ENCODE measurements at places on chromosomes 1 and 21.

DNA sequence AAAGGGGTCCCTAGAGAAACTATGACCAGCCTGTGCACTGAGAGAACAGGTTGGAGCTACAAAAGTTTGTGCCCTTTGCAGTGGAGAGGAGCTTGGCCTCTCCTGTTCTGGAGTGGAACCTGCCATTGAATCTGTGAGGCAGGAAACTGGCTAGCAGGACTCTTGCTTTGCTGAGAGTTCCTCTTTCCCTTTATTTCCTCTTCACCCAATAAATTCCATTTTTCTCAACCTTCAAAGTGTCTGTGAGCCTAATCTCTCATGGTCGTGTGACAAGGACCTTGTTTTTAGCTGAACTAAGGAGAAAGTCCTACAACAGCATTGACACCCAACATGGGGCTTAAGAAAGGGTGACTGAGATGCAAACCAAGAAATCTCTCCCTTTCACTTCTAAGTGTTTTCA is 42.7 kb upstream of the FASLG start:
- DNase-seq = no peak

GRCh38 chr21:32587651-32588050 is 2.3 kb upstream of the TCP10L start:
- DNase-seq = no peak

DNA sequence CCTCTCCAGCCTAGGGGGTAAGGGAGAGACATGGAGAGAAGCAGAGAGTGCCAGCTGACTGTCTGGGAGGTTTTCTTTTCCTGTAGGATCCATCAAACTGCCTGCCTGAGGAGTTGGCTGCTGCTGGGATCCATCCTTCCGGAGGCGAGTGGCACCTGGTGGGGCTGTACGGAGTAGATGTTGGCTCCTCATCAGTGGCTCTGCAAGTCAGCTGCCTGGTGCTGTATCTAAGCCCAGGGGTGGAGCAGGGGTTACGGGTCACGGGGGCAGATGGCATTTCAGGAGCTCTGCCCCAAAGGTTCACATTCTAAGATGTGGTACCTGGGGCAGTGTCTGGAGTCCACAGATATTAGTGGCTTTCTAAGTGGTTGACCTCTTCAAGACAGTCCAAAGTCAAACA is 128.0 kb downstream of the ACTL8 start:
- no peak for DNase-seq

GRCh38 chr1:67372136-67372535 is 58.1 kb downstream of the SERBP1 start:
- no peak for DNase-seq

DNA sequence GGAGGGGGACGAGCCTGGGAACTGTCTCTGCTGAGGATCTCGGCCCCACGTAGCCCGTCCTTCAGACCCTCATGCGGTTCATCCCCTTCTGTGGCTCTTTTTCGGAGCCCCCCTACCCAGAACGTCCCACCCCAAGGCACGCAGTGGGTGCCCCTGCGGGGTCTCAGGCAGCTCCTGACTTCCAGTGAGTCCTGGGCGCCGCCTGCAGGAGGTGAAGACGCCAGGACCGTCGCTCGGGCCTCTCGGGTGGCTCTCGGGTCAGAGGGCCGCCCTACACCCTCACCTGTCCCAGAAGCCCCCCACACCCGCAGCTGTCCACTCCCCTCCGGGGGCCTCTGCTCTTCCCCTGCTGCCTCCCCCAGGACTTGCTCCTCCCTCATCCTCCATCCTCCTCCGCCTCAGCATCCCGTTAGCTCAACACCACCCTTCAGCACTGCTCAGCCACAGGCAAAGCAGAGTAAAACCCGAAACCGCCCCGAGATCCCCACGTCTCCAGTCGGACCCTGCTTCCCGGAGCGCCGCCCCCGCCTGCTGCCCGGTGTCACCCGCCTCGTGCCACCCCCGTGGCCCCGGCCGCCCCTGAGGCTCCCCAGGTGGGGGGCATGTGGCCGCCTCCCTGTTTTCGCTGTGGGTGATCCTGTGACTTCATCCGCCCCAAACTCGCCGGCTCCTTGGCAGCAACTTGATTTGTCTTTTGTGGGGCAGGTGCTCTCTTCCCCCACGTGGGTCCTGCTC is 13.3 kb upstream of the POFUT2 start:
- DNase-seq = no peak

- peak; percentile 29 for DNase-seq
These were observed 336.3 kb upstream of the NCAM2 start for GRCh38 chr21:20661745-20662422.

- DNase-seq = no peak
These were observed 642.8 kb downstream of the PLA2G4A start for GRCh38 chr1:187471555-187471954.

GRCh38 chr1:167949785-167950184 is 12.9 kb upstream of the MPC2 start:
- DNase-seq = no peak

- no peak for DNase-seq
These were observed 36.7 kb downstream of the NFIA start for GRCh38 chr1:61119085-61119484.

DNA sequence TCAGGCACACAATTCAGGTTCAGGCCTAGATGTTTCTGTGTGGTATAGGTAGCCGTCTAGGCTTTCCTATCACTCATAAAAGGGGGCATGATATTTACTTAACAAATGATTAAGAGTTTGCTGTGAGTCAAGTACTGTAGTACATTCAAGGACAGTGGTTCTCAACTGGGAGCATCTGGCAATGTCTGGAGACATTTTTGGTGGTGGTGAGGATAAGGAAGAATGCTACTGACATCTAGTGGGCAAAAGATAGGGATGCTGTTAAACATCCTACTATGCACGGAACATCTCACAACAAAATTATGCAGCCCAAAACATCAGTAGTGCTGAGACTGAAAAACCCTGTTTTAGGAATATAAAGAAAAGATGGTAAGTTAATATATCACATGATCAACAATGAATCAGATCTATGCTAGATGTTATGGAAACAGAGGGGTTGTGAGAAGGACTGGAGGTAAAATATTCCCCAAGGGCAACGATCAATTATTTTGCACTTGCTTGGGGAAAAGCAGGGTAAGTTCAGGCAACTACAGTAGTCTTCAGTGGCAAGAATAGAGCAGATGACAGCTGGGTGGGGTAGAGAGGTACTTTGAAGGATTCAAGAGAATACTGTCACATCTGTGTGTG is 4.9 kb downstream of the DNTTIP2 start:
- no peak for DNase-seq

- no peak for DNase-seq
These were observed 253.8 kb upstream of the HOOK1 start for GRCh38 chr1:59560807-59561450.

GRCh38 chr1:84884671-84885389 is 8.2 kb downstream of the LPAR3 start:
- DNase-seq = no peak

- no peak for DNase-seq
These were observed 106.6 kb downstream of the TNNI3K start for GRCh38 chr1:74341702-74342339.

DNA sequence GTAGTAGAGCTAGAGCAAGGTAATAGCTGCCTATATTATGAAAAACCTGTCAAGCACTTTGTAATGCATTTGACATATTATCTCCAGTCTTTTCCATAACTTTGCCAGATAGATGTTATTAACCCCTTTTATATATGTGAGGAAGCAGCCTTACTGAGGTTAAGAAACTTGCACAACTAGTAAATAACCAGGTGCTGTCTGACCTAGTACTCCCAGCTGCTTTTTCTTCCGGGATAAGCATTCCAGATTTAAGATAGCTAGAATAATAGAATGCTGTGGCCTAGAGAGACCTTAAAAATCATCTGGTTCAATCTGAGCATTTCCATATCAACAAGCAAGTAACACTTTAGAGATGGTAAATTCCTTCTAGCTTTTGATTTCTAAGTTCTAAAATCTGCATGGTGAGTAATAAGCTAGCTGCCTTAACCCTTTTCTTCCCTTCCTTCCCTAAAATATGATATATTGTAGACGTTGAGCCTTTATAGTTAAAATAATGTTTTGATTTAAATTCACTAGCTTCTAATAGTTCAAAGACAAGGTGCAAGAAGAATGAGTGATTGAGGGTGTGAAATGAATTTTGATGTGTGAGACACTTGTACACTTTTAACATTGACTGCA is 1.8 kb downstream of the SH3GLB1 start:
- no peak for DNase-seq

- DNase-seq = no peak
These were observed 486.6 kb downstream of the AJAP1 start for GRCh38 chr1:5140962-5141361.

DNA sequence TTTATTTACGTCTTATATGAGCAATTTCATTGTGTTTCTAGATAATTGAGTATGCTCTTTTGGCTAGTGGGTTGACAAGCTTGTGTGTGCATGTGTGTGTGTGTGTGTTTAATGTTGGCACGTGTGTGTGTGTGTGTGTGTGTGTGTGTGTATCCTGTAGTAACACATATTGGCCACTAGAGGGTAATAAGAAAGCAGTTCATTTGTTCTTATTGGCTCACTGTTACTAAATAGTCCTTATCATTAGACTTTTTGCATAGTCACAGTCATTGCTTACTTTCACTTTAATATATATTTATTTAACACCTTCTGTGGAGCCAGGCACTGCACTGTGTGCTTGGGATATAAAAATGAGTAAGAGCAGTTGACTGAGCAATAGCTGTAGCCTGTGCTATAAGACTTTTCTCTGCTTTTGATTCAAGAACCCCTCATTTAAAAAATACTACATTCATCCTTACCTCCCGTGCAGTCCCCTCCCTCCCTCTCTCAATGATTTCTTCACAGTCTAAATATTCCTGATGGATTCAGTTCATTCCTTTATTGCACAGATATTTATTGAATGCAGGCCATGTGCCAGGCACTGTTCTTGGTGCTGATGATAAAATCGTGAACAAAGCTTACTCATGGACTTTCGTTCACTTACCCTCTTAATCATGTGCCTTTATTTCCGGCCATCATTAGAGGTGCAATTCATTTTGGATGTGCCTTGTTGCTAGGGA is 96.7 kb downstream of the DYRK1A start:
- DNase-seq = peak; percentile 44

- no peak for DNase-seq
These were observed 14.5 kb downstream of the RGS4 start for GRCh38 chr1:163083690-163084089.

- no peak for DNase-seq
These were observed 53.5 kb downstream of the CHD5 start for GRCh38 chr1:6126521-6127067.

DNA sequence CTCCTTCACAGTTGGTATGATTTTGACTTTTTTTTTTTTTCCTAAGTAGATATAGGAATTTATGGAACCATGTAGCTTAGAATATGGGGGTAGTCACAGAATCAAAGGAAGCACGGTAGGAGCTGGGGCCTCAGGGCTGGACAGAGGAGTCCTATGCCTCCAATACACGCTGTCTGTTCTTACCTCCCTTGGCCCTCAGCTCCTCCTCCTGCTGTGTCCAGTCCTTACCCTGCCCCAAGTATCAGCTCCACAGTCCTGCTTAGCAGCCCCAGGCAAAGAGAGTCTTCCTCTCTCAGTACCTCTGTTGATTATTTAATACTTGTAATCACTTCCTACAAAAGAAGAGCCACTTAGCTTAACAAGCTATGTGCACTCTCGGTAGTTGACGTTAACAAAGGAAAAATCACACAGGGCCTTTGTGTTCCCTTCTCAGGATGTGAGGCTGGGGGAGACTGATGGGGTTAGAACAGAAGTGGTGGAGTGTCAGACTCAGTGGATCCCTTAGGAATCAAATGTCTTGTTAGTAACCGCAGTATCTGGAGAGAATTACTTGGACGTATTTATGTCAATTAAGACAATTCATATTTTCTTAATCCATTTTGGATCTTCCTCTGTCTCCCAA is 292.3 kb downstream of the HHAT start:
- no peak for DNase-seq

DNA sequence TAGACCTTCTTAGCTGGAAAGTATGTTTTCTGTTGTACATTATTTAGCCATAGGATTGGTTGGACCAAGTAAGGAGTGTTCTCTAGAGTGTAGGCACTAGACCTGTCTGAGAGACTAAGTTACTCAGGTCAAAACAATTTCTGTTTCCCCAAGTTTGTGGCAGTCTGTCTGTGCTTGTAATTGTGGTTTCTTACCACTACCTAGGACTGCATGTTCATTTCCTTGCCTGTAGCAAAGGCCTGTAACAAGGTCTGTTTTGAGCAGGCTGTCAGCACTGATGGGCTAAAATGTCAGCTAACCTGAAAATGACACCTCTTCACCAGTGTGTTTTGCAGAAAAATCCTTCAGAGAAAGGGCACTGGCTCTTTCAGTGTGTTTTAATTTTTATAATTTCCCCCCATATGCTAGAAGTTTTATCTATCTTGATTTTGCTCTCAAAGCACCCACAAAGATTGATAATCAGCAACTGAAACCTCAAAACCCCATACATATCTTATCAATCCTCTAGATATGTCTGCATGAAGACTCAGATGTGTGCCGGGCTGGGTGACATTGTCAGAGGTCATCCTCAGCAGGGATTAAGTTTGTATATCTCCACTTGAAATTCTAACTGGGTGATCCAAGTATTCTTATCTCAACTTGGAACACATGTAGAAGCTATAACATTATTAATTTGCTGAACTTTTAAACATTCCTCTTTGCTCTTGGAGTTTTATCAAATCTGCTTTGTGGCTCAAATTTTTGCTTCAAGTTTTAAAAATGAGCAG is 50.7 kb upstream of the ST6GALNAC3 start:
- DNase-seq = no peak

Measured in iPS-NIHi11 (cell line).